ENCODE measurements at places on chromosomes 2 and 18.
A peak's percentile ranks its signal among the peaks of the same experiment; 100 is the strongest.

GRCh38 chr2:88999365-88999764 lies 307.9 kb downstream of the RPIA start:
- DNase-seq, result no peak

GRCh38 chr2:207008105-207008990 lies 69.0 kb downstream of the CPO start:
- DNase-seq, result no peak

DNA sequence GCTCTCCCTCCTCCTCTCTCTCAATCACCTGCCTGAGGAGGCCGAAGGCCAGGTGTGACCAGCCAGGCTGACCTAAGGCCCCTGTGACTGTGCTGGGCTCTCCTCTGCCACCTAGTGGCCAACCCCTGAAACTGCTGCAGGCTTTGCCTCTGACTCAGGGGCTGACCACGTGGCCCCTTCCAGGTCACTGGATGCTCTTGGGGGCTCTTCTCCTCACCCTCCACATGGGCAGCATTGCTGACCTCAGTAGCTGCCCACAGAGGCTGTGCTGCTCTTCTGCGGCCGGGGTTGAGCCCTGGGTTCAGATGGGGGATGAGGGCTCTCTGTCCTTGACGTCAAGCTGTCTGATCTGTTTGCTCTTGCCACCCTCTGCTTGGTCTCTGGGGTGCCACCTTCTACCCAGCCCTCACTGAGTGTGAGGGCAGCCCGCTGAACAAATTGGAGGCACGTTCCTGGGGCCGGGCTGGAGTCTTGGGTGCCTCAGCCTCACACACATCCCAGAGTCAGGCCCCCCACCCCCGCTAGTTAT lies 122.7 kb downstream of the TWIST2 start:
- DNase-seq, result peak; percentile 55

DNA sequence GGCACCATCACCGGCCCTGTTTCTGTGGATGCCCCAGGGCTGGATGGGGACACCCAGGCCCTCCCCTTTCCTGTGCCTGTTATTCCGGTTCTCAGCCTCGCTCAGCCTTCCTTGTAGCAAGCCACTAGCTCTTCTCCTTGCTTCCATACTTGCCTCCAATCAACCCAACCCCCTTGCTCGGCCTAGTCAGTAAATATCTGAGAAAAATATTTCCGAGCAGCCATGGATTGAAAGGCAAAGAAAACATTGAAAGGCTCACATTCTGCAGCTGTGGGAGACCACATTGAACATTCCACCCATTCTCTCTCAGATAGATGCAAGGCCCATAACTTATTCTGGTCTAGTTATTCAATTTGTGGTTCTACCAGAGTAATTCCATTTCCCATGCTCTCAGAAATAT lies 114.9 kb downstream of the SPP2 start:
- no peak for DNase-seq

GRCh38 chr2:84482603-84483002 lies 23.5 kb upstream of the SUCLG1 start:
- no peak for DNase-seq

DNA sequence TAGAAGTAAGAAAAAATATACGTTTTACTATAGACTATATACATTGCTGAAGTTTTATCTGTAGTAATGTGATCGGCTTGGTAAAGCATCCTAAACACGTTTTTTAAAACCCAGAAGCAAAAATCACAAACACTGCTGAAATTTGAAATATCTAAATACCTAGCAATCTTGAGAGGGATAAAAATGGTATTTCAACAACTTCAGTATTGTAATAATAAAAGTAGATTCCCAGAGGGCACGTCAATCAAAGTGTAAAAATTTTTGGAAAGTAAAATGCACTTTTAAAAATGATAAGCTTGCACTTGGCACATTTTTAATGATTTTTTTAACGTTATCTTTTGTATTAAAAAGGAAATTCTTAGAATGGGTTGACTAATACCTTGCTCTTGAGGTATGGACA lies 1.6 kb downstream of the ZC3H6 start:
- DNase-seq, result no peak

DNA sequence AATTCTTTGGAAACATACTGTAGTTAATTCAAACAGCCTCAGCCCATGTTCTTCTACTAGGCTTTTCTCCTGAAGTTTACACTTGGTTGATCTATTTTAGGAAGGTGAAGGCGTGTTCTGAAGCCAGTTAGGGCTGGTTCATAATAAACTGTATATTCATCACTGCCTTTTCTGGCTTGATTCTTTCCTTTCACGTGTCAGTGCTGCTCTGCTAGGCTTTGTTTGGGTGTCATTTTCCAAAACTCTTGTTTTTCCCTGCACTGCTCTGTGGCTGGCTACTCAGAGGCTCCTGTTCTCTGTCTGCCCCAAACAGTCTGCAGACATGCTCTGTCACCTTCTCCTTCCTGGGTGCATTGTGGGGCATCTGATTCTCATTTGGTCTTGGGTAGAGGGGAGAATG lies 136.1 kb downstream of the PARD3B start:
- no peak for DNase-seq

- peak; percentile 67 for DNase-seq
These were observed 15.1 kb downstream of the CYRIA start for GRCh38 chr2:16650287-16651249.

GRCh38 chr18:37493352-37493935 lies 72.2 kb downstream of the CELF4 start:
- DNase-seq, result peak; percentile 4

- DNase-seq, result no peak
These were observed 69.2 kb downstream of the SPAG16 start for GRCh38 chr2:213353419-213353818.

GRCh38 chr2:234454433-234454832 lies 42.4 kb downstream of the ARL4C start:
- DNase-seq, result no peak

- DNase-seq, result no peak
These were observed 144.5 kb downstream of the USP34 start for GRCh38 chr2:61326423-61326822.

- no peak for DNase-seq
These were observed 176.6 kb downstream of the EN1 start for GRCh38 chr2:118670838-118671237.

DNA sequence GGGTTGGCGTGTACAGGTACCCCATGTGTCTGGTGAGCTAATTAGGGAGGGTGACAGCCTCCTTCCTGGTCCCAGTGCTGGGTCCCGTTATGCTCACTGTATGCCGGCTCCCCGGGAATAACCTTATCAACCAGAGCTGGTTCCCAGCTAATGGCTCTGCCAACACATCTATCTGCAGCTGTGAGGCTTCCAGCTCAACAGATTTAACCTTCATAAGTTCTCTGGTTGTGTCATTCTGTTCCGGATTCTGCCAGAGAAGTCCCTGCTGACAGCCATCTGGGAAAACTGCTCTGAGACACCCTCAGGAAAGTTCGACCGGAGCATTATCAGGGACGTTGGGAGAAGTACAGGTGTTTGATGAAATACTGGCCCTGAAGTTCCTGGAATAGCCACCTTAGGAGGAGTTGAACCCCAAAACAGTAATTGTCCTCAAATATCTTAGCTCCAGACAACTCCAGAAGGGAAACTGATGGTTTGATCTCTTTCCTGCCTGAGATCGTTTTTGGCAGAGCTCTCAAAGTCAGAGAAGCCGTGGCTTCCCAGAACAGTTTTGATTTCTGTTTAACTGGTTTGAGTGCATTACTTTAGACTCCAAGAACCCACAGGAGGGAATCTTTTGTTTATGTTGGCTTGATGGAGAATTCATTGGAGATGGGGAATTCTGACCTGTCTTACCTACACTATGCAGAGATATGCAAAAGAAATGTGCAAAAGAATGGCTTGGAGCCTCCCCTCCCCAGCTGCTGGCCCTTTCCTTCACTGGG lies 39.4 kb upstream of the TXNDC2 start:
- no peak for DNase-seq

DNA sequence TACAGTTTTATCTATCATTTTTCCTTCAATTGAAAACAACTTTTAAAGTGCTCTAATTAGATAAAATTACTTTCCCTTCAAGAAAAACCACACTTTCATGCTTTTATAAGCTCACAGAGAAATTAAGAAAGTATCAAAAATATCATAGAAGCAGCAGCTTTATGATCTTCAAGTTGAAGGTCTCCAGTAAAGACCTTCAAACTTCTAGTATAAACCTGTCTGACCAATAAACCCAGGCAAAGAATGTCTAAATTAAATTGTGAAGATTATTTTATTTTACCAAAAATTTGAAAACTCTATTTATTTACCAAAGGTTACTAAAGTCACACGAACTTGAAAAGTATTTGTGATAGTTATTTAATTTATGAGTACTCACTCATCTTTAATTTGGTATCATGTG lies 9.3 kb upstream of the SCTR start:
- no peak for DNase-seq

GRCh38 chr2:54083021-54083420 lies 32.4 kb upstream of the ACYP2 start:
- DNase-seq, result no peak

DNA sequence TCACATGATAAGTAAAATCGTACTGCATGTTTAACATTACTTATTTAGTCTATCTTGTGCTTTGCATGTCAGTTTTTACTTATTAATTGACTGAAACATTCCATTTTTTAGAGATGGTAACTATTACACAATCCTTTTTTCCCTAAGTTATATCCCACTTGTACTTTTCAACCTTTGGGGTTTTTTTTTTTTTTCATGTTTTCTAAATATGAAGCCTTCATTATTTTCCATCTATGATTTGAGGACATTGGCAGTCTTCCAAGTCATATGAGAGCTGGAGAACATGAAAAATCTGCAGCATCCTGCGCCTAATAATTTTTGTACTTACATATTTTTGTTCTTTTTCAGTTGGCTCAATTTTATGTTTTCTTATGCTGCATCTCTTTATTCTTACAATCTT lies 113.9 kb downstream of the MYO1B start:
- DNase-seq, result no peak

GRCh38 chr2:108378851-108379250 lies 1.1 kb downstream of the SULT1C4 start:
- no peak for DNase-seq

GRCh38 chr2:101722864-101723263 lies 25.4 kb downstream of the MAP4K4 start:
- no peak for DNase-seq

DNA sequence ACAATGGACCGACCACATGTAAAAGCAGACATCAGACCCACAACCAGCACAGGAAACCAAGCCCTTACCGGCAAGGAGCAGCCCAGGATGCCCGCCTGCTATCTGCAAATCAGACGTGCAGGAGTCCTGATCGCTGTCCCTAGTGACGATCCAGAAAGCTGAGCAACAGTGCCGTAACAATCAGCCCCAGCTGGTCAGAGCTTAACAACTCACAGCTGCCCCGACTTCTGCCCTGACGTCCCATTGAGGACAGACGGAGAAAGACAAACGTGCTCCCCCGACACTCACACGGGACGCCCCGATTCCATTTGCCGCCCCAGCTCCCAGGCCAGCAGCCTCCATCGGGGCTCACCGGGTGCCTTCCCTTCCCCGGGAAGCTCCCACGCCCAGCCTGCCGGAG lies 39.8 kb upstream of the PXDN start:
- no peak for DNase-seq

DNA sequence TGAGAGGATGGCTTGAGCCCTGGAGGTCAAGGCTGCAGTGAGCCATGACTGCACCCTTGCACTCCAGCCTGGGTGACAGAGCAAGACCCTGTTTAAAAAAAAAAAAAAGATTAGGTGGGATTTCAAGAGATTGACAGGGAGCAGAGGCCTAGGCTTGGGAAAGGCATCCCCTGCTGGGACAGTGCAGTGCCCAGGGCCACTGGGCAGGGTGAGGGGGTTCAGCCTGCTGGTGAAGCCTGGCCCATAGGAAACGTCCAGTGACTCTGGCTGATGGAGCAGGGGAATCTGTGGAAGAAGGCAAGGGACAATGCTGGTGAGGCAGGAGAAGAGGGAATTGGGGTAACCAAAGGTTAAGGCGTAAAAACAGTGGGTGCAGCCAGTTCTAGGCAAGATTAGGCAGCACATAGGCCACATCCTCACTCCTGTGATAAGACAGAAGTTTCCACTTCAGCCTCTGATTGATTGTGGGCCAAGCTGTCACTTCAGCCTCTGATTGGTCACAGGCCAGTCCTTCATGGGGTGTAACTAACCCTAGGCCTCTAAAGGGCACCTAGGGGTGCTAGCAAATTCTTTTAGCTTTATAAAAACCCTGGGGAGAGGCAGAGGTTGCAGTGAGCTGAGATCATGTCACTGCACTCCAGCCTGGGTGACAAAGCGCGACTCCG lies 128.6 kb downstream of the MSH2 start:
- no peak for DNase-seq

DNA sequence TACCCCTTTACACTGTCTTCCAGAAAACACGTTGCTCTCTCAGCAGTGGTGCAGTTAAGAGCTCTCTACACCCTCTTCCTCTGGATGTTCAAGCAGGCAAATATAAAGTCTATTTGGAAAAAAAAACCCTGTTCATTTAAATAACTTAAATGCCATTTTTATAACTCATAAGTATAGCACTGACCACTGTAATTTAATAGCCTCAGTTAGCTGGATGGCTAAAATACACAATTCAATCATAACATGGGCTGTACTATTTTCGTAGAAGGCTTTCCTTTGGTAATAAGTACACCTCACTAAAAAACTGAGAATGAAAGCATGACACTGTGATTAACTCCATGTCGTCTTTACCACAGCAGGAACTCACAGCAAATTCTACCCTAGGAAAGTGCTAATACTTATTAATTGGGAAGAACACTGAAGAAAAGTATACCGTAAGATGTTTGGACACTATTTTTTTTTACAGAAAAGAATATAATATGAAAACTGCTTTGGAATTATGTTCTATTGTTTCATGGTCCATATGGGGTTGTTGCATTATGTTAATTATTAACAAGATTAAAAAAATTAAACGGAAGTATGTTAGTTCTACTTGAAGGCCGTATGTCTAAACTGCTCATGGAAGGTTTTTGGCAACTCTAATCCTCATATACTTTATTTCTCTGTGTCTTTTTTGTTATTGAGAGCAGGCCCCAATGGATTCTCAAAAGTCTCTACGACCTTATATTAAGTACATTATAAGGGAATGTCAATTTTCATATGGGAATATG lies 269.1 kb downstream of the ZNF385B start:
- DNase-seq, result no peak

DNA sequence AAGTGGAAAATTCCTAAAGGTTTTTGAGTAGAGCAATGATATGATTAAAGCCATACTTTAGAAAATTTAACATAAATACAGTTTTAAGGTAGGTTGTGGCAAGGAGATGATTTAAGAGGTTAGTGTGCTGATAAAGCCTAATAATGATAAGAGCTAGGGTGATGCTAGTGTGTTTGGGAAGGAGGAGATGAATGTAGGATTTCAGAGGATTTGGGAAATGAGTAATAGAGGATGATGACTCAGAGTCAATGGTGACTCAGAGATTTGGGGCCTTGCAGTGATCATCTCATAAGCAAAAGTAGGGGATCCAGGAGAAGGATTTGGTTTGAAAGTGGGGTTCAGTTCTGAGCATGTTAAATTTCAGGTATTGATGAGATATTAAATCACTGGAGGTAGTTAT lies 23.3 kb downstream of the STAMBP start:
- no peak for DNase-seq

- peak; percentile 74 for DNase-seq
These were observed 67.4 kb downstream of the STEAP3 start for GRCh38 chr2:119290859-119291587.
